Articular chondrocyte of knee joint (primary cell): ENCODE measurements at places on chromosomes 4 and X. TPM values are rescaled to one million over a fixed set of nuclear protein-coding genes. Genes with fewer than 3 reads are reported as not detected.

Gene P2RY4
- total RNA-seq = 0.43 and 0.52 TPM in 2 replicates

Gene MAGEA8
- not detected in 2 replicates for total RNA-seq

Gene C4orf36
- 0.13 TPM in 1 of 2 replicates, not detected in the other for total RNA-seq

Gene CT45A1
- total RNA-seq = not detected in 2 replicates

Gene KDR
- total RNA-seq = 0.13 and 0.43 TPM in 2 replicates

Gene DMRTC1
- total RNA-seq = not detected in 2 replicates

Gene FGF16
- not detected in 2 replicates for total RNA-seq

Gene PCDH7
- total RNA-seq = 0.97 TPM in 1 of 2 replicates, not detected in the other

Gene USP38
- 27.2 and 28.2 TPM in 2 replicates for total RNA-seq

Gene SEC24B
- 26.9 and 33.1 TPM in 2 replicates for total RNA-seq

Gene PRIMPOL
- total RNA-seq = 14.2 and 23.6 TPM in 2 replicates

Gene UGT2B11
- not detected in 2 replicates for total RNA-seq

Gene TXK
- total RNA-seq = 0.13 and 0.54 TPM in 2 replicates

Gene ABLIM2
- total RNA-seq = 0.43 and 0.52 TPM in 2 replicates

Gene RPA4
- 0.54 and 1.0 TPM in 2 replicates for total RNA-seq

Gene SNCA
- total RNA-seq = 0.13 and 0.32 TPM in 2 replicates

Gene PPBP
- total RNA-seq = not detected in 2 replicates

Gene MAP7D2
- 0.13 and 0.65 TPM in 2 replicates for total RNA-seq

Gene HSD17B13
- total RNA-seq = under 0.01 TPM in 2 replicates

Gene ADH1A
- not detected in 2 replicates for total RNA-seq

Gene GAGE1
- total RNA-seq = not detected in 2 replicates

Gene PLS3
- total RNA-seq = 218 and 253 TPM in 2 replicates

Gene GPR173
- 2.2 and 2.8 TPM in 2 replicates for total RNA-seq

Gene MAGEA3
- total RNA-seq = not detected in 2 replicates

Gene SLC25A43
- total RNA-seq = 30.4 and 34.4 TPM in 2 replicates

Gene LPAR4
- total RNA-seq = 2.6 and 2.8 TPM in 2 replicates

Gene SERTM2
- total RNA-seq = not detected in 2 replicates

Gene HDX
- 6.9 and 8.0 TPM in 2 replicates for total RNA-seq

Gene GABRE
- total RNA-seq = 15.4 and 22.9 TPM in 2 replicates

Gene MAGEB17
- not detected in 2 replicates for total RNA-seq

Gene TCEANC
- total RNA-seq = 6.0 and 8.3 TPM in 2 replicates

Gene PDCL2
- not detected in 2 replicates for total RNA-seq

Gene VCX3B
- total RNA-seq = not detected in 2 replicates

Gene GNL3L
- total RNA-seq = 35.5 and 41.2 TPM in 2 replicates

Gene GIMD1
- total RNA-seq = not detected in 2 replicates

Gene ETDB
- total RNA-seq = not detected in 2 replicates

Gene PSAPL1
- not detected in 2 replicates for total RNA-seq

Gene SMIM31
- 0.11 TPM in 1 of 2 replicates, not detected in the other for total RNA-seq

Gene CFP
- 0.11 and 0.13 TPM in 2 replicates for total RNA-seq

Gene GYPB
- total RNA-seq = not detected in 2 replicates
